T-helper 17 cell (primary cell): ENCODE measurements at places on chromosomes 3 and 15.

- no peak for DNase-seq
Observed at GRCh38 chr3:141326626-141327025, 41.7 kb upstream of the ZBTB38 start.

GRCh38 chr3:190458040-190458439 is 8.3 kb upstream of the TMEM207 start:
- DNase-seq: no peak

DNA sequence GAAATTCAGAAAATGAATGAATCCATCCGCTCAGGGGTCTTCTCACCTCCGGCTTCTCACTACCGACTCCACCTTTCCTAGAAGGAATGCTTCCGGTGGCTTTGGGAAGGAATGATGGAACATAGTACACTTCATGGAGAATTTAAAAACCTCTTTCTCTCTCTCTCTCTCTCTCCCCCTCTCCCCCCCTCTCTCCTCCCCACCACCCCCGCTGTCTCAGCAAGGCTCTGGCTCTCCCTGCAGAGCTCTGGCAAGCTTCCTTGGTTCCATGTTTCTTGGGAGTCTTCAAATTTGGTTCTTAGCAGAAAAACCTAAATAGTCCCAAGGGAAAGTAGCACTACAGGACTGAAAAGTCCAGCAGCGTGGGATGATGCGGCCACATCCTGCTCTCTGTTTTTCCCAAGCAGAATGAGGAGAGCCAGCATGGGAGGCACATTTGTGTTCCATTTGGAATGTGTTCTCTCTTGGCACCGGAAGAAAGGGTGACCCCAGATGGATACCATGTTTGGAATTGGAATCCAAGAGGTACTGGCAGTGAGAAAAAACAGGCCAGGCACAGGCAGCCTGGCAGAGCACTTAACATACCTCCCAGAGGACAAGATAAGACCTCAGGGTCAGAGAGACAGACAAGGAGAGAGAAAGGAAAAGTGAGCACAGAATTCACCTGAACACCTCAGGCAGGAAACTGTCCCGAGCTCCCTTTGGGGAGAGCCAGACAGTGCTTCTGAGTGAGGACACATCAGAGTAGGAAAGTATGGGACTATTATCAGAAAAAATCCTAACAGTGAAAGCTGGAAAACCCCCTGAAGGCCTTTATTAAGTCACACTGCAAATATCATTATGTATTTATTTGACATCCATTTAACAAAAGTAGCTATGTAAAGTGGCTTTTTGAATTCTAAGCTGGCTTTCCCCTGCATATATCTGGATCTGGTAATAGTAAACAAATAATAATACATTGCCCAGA is at the start of gene POPDC2:
Gene POPDC2 (minus strand): TSS at position 116 of the 967 bp plus-strand sequence. CDS start 166 bp downstream, outside the sequence.
- DNase-seq: no peak

- DNase-seq: no peak
Observed at GRCh38 chr3:138023754-138024153, 13.8 kb downstream of the CLDN18 start.

DNA sequence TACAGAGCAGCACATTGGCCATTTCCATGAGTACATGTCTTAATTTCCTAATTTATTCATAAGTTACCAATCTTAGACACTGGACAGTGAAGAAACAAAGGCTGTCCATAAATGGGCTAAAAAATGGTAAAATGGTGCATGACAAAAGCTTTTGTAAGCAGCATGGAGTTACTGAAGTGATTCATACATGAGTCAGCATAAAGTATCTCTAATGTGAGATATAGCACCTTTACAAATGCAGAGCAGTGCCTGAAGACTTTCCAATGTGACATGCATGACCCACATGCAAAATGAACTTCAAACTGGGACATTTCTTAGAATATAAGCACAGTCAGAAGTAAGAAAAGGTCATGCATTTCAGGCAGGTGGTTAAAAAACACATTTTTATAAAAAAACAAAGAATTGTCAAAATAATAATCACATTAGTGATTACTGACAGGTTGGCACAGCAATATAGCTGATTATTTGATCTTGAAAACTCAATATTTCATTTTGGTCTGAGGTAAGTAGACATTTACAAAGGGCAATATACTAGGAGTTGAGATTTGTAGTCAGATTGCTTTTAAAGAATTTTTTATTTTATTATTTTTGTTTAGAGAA is 299.3 kb downstream of the PLCL2 start:
- no peak for DNase-seq

- DNase-seq: no peak
Observed at GRCh38 chr3:191342411-191342810, 12.1 kb upstream of the UTS2B start.

DNA sequence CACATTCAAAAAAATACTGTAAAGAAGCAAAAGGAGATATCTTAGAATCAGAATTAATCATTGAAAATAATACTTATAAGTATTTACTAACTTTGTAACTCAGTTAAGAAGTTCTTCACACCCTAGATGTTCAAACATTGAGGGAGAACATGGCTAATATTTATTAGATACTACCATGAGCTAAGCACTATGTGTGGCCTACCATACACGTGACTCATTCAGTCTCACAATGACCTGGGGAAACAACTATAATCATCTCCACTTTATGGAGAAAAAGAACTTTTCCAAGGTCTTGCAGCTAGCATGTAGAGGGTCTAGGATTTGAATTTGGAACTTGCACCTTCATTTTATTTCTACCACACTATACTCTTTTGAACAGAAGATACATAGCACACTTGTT is 361.9 kb upstream of the CFAP20DC start:
- DNase-seq: no peak

- DNase-seq: no peak
Observed at GRCh38 chr3:43201581-43201980, 84.8 kb upstream of the SNRK start.

DNA sequence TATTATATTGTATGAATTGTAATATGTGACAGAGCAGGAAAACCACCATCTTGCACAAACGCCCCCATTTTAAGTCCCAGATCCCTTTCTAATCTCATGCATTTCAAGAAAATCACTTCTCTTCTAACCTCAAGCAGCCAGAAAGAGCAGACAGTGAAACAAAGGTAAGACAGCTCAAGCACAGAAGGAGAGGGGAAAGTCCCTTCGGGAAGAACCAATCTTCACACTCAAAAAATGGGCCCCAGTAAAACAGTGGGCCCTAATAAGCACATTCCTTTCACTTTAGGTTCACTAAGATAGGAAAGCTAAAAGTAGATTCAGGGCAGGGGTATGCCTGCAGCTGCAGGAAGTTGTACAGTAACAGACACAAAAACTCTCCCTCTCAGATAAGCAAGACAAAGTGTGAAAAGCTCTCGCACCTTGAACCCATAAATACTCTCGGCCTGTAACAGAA is 1268.7 kb downstream of the SI start:
- DNase-seq: no peak

GRCh38 chr3:149581681-149582370 is 76.0 kb downstream of the WWTR1 start:
- no peak for DNase-seq

DNA sequence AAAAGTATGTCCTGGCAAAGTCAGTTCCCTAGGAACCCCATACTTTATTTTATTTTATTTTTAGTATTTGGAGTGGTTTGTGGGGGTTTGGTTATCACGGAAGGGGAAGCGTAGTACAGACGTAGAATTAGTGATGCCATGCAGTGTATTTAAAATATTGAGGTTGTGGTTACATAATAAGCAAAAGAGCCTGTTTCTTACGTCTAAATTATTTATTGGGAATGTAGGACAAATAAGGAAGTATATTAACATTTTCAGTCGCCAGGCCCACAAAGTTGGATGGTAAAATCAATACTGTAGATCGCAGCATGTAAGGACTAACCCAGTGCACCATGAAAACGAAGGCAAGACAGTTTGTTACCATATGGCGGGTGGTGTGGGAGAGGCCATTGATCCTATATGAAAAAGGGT is 558 bp downstream of the DTWD1 start:
- no peak for DNase-seq

- DNase-seq: no peak
Observed at GRCh38 chr3:143881095-143881494, 32.8 kb upstream of the SLC9A9 start.

DNA sequence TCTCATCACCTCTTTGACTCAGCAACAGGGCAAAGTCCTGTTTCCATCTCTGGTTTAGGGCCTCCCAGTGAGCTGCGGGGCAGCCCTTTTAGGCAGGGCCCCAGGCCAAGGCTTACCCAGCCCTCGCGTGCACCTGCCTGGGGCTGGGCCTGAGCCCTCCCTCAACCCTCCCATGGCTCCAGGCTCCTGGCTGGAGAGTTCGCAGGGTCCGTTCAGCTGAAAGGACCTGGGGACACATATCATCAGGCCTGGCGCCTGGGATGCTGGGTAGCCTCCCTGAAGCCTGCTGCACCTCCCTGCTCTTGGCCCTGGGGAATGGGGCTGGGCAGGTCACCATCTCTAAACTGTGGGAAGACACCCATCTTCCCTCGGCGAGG is 29.7 kb downstream of the HDAC11 start:
- DNase-seq: no peak

DNA sequence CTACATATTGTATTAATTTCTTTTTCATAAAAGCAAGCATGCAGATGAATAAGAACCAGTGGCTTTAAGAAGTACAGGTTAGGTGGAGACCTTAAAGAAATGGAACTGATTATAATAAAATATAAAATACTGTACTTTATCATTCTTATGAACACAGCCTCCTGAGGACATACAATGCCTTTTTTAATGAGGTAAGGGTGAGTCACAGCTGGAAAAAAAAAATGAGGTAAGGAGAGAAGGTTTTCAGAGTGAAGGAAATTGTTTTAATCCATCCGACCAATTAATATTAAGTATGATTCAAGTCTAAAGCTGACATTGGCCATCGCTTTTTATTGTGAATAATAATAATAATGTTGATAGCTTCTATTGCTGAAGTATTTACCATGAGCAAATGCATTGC is 170.3 kb upstream of the SOX2 start:
- no peak for DNase-seq

DNA sequence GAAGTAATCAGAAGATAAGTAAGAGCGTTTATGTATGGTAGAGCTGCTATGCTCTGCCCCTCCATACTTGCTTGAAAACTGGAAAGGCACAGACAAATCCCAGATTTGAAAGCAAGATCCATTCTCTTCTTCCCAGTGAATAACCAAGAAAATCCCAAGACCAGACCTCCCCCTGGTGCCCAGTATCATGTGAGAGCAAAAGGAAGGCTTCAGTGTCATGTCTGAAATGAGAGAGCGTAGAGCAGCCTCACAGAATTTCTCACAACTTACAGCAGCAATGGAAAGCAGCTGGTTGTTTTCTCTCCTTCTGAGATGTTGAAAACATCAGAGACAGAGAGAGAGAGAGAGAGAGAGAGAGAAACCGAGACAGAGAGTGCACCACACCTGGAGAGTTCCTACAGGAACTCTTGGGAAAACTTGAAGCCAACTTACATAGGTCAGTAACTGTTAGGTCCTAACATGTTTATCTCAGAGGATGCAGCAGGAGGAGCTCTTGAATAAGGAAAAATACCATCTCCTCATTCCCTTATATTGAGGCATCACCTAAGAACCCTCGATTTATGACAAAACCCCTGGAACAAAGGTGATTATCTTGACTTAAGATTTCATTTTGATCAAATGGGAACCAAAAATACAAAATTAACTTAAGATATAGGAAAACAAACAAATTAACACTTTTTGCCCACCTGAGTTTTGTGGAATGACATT is 273.3 kb downstream of the NSUN3 start:
- no peak for DNase-seq

GRCh38 chr3:25663869-25664811 is 567 bp downstream of the TOP2B start:
- peak; percentile 39 for DNase-seq

DNA sequence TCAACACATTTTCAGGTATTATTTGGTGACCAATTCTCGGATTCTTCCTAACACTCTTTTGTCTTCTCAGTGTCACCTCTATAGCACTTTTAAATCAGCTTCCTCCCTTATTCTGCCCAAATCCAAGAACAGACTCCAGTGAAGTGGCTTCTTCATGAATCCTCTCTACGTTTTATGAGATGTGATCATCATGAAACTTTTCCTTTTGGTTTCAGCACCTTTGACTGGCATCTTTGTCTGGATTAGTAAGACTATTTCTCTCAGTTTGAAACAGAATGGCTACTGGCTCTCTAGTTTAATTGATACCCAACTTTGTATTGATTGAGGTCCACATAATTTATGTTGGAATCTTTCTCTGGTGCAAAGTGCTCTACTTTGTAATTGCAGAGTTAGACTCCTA is 45.6 kb downstream of the CMC1 start:
- no peak for DNase-seq

GRCh38 chr3:114496874-114497273 is 203.0 kb downstream of the TIGIT start:
- no peak for DNase-seq

GRCh38 chr15:78509726-78510312 is 2.4 kb downstream of the HYKK start:
- DNase-seq: no peak

- DNase-seq: no peak
Observed at GRCh38 chr3:2099779-2100191, 1.1 kb downstream of the CNTN4 start.

DNA sequence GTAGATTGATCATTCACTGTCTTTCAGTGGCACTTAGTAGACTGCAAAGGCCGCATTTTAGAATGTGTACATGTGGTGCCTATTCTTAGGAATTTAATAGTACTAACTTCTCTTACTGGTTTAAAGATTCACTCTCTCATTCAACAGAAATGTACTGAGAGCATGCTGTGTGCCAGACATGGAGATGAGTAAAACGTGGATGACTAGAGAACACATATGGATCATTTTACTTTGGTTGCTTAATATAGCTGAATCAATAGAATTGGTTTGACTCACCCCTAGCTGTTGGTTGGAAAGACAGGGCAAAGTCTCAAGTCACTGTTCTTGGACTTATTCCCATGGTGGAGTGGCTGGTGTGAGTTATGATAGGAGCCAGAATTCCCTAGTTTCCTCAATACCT is 109.1 kb upstream of the TNFAIP8L3 start:
- no peak for DNase-seq

DNA sequence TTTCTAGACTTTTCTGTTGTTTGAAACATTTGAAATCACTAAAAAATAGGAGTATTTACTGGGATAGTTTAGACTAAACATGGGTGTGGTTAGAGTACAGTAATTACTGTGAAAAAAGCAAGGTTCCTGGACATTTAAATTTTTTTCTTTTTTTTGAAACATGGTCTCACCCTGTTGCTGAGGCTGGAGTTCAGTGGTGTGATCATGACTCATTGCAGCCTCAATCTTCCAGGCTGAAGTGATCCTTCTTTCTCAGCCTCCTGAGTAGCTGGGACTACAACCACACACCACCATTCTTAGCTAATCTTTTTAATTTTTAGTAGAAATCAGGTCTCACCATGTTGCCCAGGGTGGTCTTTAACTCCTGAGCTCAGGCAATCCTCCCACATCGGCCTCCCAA is 20.4 kb upstream of the CELF6 start:
- DNase-seq: no peak

DNA sequence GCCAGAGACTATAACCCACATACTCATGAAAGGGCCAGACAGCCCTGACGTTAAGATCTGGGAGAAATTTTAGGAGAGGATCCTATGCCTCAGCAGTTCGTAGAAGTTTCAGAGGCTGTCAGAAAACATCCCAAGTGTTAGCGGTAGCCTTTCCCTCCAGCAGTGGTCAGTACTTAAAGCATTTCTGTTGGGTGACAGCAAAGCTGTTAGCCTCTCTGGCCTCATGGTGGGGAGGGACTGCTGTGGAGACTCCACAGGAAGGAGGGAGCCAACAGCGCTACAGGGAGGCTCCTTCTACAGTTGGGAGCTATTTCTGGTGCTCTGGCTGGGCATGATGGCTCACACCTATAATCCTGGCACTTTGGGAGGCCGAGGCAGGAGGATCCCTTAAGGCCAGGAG is 27.4 kb downstream of the IDH2 start:
- DNase-seq: no peak

- no peak for DNase-seq
Observed at GRCh38 chr15:77225088-77225487, 154.2 kb upstream of the TSPAN3 start.

GRCh38 chr3:27623085-27623753 is 98.9 kb downstream of the EOMES start:
- DNase-seq: no peak
